Activated effector memory CD4-positive, alpha-beta T cell treated with anti-CD3 and anti-CD28 coated beads, Interleukin-2, amount 50 U/mL, for 16 hours (primary cell): ENCODE measurements at places on chromosomes 4 and X.

GRCh38 chrX:79604364-79604763, 237.2 kb upstream of the ITM2A start:
- DNase-seq, result no peak

GRCh38 chr4:99591757-99592156, 17.1 kb downstream of the MTTP start:
- no peak for DNase-seq

DNA sequence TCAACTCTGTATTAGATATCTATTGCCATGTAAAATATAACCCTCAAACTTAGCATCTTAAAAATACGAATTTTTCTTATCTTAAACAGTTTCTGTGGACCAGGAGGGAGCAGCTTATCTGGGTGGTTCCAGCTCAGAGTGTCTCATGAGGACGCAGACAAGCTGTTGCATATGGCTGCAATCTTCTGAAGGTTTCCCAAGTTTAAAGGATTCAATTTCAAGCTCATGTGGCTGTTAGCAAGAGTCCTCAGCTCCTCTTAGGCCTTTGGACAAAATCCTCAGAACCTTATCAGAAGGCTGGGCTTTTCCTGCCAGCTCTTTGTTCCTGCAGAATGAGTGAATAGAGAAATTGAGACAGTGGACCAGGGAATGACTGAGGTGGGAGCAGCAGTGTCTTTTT, 2.8 kb upstream of the CTSO start:
- no peak for DNase-seq

DNA sequence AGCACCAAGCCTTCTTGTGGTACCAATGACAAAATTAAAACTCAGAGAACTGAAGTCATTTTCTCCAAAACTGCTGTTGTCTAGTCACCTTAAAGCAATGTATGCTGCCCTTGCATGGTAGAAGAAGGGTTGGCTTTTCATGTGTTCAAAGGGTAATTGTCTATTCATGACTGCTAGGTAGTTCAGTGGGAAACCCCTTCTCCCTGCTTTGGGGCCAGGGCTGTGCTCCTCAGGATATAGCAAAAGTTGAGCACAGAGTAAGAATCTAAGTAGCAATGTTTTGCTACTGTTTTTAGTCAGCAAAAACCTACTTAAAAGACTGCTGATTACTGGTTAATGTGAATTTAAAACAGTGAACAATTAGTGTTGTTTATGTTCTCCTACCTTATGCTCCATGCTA, 30.8 kb upstream of the FAM9B start:
- no peak for DNase-seq

DNA sequence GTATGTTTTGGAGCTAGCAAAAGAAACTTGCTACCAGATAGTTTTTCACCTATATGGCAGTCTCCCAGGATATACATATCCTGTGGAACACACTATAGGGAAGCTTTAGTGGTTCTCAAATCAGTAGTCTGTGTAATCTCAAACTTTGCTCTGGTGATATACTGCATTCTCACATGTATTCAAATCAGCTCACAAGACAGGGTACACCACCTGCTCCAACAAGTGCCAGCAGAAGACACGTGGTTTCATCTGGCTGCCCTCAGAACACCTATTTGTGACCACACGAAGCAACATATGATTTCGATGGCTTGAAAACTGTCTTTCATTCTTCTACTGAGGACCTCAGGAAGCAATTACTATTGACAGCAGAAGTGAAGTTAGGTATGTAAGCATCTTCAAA, 37.7 kb downstream of the BCLAF3 start:
- DNase-seq, result no peak
